Metanephros (tissue), 2 donors: ENCODE measurements at places on chromosomes 1 and 21. TPM values are rescaled to one million over a fixed set of nuclear protein-coding genes. Genes with fewer than 3 reads are reported as not detected.

The PLCH2 gene
- total RNA-seq = 1.8 TPM

The DNM3 gene
- 7.6 TPM for total RNA-seq

The VCAM1 gene
- 100 TPM for total RNA-seq

The GJA4 gene
- 18.5 TPM for total RNA-seq

The GUCA2B gene
- total RNA-seq = not detected

The PHTF1 gene
- total RNA-seq = 22.7 TPM

The CDK18 gene
- 22.9 TPM for total RNA-seq

The SPTA1 gene
- total RNA-seq = 22.7 TPM
